ENCODE measurements at places on chromosomes 5 and 9. TPM values are rescaled to one million over a fixed set of nuclear protein-coding genes. Genes with fewer than 3 reads are reported as not detected.
A peak's percentile ranks its signal among the peaks of the same experiment; 100 is the strongest.

Gene GDF9
- 0.69 TPM for total RNA-seq

- no peaks in the 10 kb centered on the region for H3K36me3 ChIP-seq
- H3K4me1 ChIP-seq = peaks cover 12% of the 10 kb centered on the region
- no peak for DNase-seq
- no peak overlapping the region for H3K27ac ChIP-seq
Observed at GRCh38 chr9:130045725-130046450, 2.9 kb upstream of the FNBP1 start.

Gene STOM
- 106 TPM for total RNA-seq

DNA sequence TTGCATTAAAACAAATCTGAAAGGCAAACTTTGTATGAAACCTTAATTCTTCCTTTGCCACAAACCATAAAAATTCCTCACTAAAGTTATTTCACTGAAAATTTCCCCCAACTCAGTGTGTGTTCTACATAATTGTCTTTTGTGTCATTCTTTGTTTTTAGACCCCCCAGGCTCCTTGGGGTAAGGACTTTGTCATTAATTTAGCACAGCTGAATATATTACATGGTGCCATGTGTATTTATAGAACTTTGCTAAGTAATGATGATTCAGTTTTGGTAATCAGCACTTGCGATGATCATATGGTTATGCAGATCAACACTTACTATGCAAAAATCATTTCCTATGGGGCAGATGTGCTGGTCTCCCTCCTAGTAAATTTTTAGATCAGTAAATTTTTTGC lies 712.1 kb upstream of the MEF2C start:
- H3K4me3 ChIP-seq = no peak overlapping the region
- no peak overlapping the region for H3K27ac ChIP-seq
- H3K36me3 ChIP-seq = no peaks in the 10 kb centered on the region
- no peaks in the 10 kb centered on the region for H3K27me3 ChIP-seq
- no peaks in the 10 kb centered on the region for H3K4me1 ChIP-seq

DNA sequence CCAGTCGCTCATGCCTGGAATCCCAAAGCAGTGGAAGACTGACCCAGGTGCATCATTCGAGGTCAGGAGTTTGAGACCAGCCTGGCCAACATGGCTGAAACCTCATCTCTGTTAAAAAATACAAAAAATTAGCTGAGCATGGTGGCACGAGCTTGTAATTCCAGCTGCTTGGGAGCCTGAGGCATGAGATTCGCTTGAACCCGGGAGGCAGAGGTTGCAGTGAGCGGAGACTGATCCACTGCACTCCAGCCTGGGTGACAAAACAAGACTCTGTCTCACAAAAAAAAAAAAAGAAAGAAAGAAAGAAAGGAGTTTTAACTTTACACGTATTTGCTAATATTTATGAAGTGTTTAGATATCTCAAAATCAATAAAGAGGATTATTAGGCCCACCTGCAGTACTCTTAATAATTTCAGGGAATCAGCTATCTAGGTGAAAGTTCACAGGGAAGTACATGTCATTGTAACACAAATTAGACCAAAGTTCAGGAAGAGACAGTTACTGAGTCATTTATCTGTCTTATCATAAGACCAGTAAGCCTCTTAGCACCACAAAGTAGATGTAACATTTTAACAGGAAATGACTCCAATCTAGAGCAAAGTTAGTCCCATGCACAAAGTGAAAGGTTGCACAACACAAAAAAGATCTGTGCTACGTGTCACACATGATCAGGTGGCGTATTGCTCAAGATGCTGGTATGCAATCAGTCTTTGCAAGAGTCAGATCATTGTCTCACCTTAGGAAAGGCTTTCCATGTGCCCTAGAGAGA lies 34.1 kb upstream of the PLIN2 start:
- H3K27ac ChIP-seq = no peak overlapping the region
- H3K4me3 ChIP-seq = no peak overlapping the region
- H3K27me3 ChIP-seq = no peaks in the 10 kb centered on the region
- no peaks in the 10 kb centered on the region for H3K36me3 ChIP-seq
- no peaks in the 10 kb centered on the region for H3K4me1 ChIP-seq

DNA sequence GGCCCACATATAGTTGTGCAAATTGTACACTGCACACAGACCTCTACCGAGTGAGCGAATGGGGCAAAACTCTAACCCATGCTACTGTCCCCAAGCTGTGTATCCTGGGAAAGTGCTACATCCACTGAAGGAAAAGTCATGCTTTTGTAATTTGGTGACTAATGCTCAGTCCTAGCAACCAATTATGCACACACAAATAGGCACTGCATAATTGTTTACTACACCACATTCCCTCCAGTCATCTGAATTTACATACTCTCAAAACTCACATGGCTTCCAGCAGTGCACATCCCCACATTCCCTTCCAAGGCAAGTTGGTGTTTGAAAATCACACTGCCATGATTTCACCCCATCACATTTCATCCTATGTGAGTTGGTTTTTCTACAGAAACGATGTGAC lies 125.9 kb upstream of the OSMR start:
- no peaks in the 10 kb centered on the region for H3K36me3 ChIP-seq
- no peak for DNase-seq
- no peak overlapping the region for H3K4me3 ChIP-seq
- H3K27me3 ChIP-seq = no peaks in the 10 kb centered on the region
- H3K4me1 ChIP-seq = peaks cover 17% of the 10 kb centered on the region

GRCh38 chr9:93480728-93481324 lies 27.4 kb upstream of the FAM120AOS start:
- no peaks in the 10 kb centered on the region for H3K27me3 ChIP-seq
- peaks cover 18% of the 10 kb centered on the region for H3K36me3 ChIP-seq
- no peak overlapping the region for H3K27ac ChIP-seq

GRCh38 chr9:69718218-69718617 lies 41.6 kb downstream of the PTAR1 start:
- H3K36me3 ChIP-seq = peaks cover 8% of the 10 kb centered on the region
- H3K27ac ChIP-seq = no peak overlapping the region
- H3K27me3 ChIP-seq = no peaks in the 10 kb centered on the region
- no peak for DNase-seq

DNA sequence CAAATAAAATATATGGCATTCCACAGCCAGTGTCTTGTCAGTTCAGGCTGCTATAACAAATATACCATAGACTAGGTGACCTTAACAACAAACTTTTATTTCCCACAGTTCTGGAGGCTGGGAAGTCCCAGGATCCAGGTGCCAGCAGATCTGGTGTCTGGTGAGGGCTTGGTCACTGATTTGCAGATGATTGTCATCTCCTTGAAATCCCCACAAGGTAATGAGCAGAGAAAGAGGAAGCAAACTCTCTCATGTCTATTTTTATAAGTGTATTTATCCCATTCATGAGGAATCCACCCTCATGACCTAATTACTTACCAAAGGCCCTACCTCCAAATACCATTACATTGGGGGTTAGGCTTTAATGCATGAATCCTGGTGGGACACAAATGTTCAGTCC lies 663.2 kb downstream of the TLR4 start:
- no peak for DNase-seq
- H3K27me3 ChIP-seq = no peaks in the 10 kb centered on the region
- H3K4me1 ChIP-seq = no peaks in the 10 kb centered on the region
- no peak overlapping the region for H3K4me3 ChIP-seq
- H3K36me3 ChIP-seq = no peaks in the 10 kb centered on the region

Gene NR6A1
- total RNA-seq = 4.3 TPM

GRCh38 chr9:133347515-133347984 lies 381 bp downstream of the MED22 start:
- H3K4me3 ChIP-seq = peak overlapping the region; percentile 99
- H3K4me1 ChIP-seq = peaks cover 27% of the 10 kb centered on the region
- peaks cover 73% of the 10 kb centered on the region for H3K36me3 ChIP-seq
- H3K27me3 ChIP-seq = no peaks in the 10 kb centered on the region
- H3K27ac ChIP-seq = peak overlapping the region; percentile 93
- no peak for DNase-seq

- H3K36me3 ChIP-seq = no peaks in the 10 kb centered on the region
- no peak overlapping the region for H3K4me3 ChIP-seq
- no peak for DNase-seq
- H3K27ac ChIP-seq = no peak overlapping the region
- H3K4me1 ChIP-seq = no peaks in the 10 kb centered on the region
- no peaks in the 10 kb centered on the region for H3K27me3 ChIP-seq
Observed at GRCh38 chr9:117253261-117253660, 161.6 kb downstream of the ASTN2 start.

Gene BAG1
- total RNA-seq = 58.6 TPM

DNA sequence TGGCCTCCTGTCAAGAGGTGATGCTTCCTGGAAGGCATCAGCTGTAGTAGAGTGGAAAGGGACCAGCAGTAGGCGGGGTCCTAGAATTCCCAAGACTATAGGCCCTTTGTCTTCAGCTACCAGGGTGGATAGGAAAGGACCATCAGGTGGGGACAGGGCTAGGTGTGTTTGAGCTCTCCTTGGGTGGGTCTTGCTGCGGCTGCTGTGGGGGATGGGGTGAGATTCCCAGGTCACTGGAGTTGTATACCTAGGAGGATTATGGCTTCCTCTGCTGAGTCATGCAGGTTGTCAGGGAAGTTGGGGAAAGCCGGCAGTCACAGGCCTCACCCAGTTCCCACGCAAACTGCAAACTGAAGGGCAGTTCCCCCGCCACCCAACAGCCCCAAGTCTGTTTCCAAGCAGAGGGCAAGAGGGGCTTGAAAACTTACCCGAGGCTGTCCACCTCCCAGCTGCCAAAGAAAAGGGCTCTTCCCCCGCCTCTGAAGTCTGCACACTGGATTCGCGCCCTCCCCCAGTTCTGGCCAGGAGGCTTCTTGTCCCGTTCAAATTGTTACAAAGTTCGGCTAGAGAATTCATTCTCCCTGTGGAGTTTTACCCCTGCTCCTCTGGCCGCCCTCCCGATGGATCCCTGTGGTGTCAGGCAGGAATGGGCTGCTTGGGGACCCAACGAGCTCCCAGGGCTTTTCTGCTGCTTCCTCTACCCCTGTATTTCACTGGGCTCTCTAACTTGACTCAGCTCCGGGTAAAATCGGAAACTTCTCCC lies 23.0 kb upstream of the ECM2 start:
- H3K27ac ChIP-seq = no peak overlapping the region
- no peaks in the 10 kb centered on the region for H3K36me3 ChIP-seq
- no peak for DNase-seq

- H3K27ac ChIP-seq = no peak overlapping the region
- DNase-seq = no peak
- H3K4me3 ChIP-seq = no peak overlapping the region
- no peaks in the 10 kb centered on the region for H3K4me1 ChIP-seq
- no peaks in the 10 kb centered on the region for H3K27me3 ChIP-seq
Observed at GRCh38 chr9:121388140-121388905, 18.3 kb upstream of the STOM start.

Gene CATSPER3
- total RNA-seq = 0.33 TPM

GRCh38 chr5:37930350-37930749 lies 90.5 kb upstream of the GDNF start:
- no peak overlapping the region for H3K4me3 ChIP-seq
- no peak for DNase-seq
- H3K27ac ChIP-seq = no peak overlapping the region
- no peaks in the 10 kb centered on the region for H3K4me1 ChIP-seq

- H3K4me3 ChIP-seq = no peak overlapping the region
- no peak for DNase-seq
- H3K27ac ChIP-seq = no peak overlapping the region
- H3K27me3 ChIP-seq = no peaks in the 10 kb centered on the region
- no peaks in the 10 kb centered on the region for H3K4me1 ChIP-seq
Observed at GRCh38 chr5:106634375-106634774, 1036.4 kb downstream of the EFNA5 start.

DNA sequence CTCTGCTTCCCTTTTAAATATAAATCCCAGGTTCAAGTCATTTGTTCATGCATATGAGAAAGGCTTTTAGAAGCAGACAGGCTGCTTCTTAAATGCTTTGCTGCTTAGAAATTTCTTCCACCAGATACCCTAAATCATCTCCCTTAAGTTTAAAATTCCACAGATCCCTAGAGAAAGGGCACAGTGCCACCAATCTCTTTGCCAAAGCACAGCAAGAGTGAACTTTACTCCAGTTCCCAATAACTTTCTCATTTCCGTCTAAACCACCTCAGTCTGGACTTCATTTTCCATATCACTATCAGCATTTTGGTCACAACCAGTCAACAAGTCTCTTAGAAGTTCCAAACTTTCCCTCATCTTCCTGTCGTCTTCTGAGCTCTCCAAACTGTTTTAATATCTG lies 679.8 kb upstream of the FTMT start:
- no peak overlapping the region for H3K4me3 ChIP-seq
- no peaks in the 10 kb centered on the region for H3K36me3 ChIP-seq
- H3K4me1 ChIP-seq = no peaks in the 10 kb centered on the region
- no peaks in the 10 kb centered on the region for H3K27me3 ChIP-seq

- H3K27ac ChIP-seq = no peak overlapping the region
- no peak overlapping the region for H3K4me3 ChIP-seq
- peaks cover 56% of the 10 kb centered on the region for H3K27me3 ChIP-seq
- peaks cover 76% of the 10 kb centered on the region for H3K4me1 ChIP-seq
Observed at GRCh38 chr9:137052293-137052692, 1.6 kb downstream of the ENTPD2 start.

DNA sequence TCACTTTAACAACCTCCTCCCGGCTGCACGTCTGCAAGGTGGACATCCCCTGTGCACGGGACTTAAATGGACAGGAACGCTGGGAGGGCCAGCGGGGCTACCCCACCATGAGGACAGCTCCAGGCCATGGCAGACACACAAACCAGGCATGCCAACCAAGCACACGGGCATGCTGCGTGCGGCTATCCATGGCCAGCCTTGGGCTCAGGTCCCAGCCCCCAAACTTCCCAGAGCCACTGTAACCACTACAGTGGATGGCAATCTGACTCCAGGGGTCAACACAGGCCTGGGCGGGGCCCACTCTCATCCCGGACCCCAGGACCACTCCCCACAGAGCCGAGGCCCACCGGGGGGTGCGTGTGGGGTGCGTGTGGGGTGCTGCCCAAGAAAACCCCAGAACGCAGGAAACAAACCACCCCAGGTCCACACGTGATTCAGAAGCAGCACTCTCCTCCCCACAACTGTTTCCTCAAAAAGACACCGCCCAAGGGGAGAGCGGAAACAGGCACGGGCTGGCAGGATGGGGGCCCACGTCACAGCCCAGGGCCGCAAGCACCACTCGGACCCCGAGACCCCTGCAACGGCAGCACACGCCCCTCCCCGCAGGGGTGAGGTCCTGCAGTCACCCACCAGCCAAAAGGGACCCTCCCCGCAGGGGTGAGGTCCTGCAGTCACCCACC lies 7.4 kb downstream of the SLC12A7 start:
- peaks cover 40% of the 10 kb centered on the region for H3K4me1 ChIP-seq
- H3K27ac ChIP-seq = no peak overlapping the region

DNA sequence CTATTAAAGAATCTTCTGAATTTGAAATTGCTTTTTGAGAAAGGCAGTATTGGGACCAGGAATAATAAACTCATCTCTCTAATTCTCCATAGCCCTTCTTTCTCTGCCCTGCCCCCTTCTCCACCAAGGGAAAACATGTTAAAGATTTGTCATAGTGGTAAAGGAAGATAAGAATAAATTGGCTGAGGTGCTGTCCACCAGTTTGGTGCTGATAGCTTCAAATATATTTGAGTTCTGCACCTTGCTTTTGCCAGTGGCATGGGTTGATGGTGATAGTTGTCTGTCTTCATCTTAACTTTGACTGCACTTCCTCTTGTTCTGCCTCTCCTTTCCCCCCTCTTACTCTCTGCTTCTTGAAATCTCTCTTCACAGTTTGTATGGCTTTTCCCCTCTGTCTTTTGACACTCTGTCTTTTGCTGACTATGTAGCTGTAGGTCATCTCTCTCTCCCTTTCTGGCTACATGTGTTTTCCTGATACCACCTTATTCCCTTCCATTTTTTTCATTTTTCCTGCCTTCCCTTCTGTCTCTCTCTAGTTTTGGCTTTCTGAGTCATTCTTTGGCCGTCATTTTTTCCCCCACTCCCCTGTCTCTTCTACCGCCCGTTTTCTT lies 56.6 kb downstream of the NDUFS4 start:
- H3K27ac ChIP-seq = no peak overlapping the region
- H3K27me3 ChIP-seq = no peaks in the 10 kb centered on the region
- no peak for DNase-seq
- no peaks in the 10 kb centered on the region for H3K36me3 ChIP-seq

Gene OR13C2
- 0.30 TPM for total RNA-seq
